ENCODE measurements at places on chromosomes 5 and 9. TPM values are rescaled to one million over a fixed set of nuclear protein-coding genes. Genes with fewer than 3 reads are reported as not detected.

DNA sequence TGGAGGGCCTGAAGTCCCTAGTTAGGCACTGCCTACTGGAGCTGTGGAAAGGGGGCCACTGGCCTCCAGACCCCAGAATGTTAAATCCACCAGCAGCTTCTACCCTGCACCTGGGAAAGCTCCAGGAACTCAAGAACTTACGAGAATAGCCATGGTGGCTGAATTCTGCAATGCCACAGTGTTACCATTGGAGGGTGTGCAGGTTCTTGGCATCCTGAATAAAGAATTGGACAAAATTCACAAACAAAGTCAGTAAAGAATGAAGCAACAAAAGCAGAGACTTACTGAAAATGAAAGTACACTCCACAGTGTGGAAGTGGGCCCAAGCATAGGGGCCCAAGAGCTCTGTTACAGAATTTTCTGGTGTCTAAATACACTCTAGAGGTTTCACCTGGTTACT, 107.0 kb downstream of the PRDM9 start:
- DNase-seq = no peak

DNA sequence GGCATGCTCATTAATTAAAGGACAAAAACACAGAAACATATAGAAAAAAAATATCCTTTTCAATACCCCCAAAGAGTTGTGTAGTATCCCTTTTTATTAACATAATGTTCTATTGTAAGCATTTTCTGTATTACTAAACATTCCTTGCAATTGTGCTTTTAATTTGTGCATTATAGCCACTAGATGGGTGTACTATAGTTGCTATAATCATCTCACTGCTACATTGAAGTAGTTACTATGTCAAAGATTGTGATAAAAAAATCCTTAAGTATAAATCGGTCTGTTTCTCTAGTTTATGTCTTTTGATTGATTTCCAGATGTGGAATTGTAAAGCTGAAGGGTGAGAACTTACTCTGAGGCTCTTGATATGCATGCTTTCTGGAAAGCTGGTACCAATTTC, 21.4 kb downstream of the FREM1 start:
- DNase-seq = no peak

DNA sequence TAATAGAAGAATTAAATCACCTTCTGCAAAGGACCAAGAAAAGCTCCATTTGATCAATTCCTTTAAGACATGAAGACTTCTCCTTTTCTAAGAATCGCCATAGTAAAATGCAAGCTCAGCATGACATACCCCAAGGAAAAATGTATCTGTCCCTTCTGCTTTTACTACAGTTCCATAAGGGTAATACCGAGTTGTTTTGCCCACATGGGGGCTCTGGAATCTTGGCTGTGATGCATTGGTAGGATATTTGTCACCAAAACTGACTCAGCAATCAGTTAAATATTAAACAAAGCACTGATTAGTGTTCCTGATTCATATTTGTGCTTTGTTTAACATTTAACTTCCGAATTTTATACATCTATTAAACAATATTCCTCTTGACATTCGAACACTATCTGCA, 24.3 kb upstream of the KCNIP1 start:
- no peak for DNase-seq

- DNase-seq = no peak
These were observed 971.4 kb upstream of the WWC1 start for GRCh38 chr5:167320019-167320418.

- DNase-seq = no peak
These were observed 15.7 kb downstream of the PNPLA7 start for GRCh38 chr9:137534256-137535119.

GRCh38 chr5:172910828-172911627, 48.2 kb upstream of the RPL26L1 start:
- DNase-seq = peak; percentile 36

DNA sequence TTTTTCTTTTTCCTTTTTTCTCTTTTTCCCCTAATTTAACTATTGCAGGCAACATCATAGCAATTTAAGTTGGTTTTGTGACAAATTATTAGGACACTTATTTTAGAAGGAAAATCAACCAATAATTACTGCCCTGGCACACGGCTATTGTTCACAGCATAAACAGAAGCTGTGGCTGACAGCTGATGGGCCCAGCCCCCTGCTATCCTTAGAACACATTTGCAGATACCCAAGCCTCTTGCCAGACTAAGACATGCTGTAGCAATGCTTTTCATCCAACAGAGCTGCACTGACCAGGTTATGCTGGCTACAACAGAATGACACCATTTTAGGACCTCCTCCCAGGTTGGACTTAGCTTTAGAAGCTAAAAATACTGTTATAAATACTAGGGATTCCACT, 852.7 kb upstream of the DMAC1 start:
- no peak for DNase-seq

DNA sequence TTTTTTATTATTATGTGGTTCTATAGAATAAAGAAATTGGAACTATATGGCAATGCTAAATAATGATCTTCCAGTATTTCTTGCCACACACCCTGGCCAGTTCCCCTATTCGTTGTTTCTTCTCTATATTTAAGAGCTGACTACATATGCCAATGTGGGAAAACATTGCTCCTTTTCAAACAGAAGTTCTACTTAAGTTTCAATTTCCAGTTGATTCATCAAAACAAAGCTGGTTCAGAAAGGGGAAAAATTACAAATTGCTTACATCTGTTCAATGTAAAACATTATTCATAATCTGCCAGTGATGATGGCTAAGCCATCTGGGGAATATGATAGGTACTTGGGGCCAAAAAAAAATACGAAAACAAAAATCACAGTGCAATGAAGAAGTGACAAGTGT, 76.9 kb downstream of the ST8SIA4 start:
- DNase-seq = peak; percentile 35

- no peak for DNase-seq
These were observed 135.6 kb downstream of the C9orf50 start for GRCh38 chr9:129485145-129485774.

GRCh38 chr9:75109210-75109839, 21.0 kb downstream of the OSTF1 start:
- no peak for DNase-seq

DNA sequence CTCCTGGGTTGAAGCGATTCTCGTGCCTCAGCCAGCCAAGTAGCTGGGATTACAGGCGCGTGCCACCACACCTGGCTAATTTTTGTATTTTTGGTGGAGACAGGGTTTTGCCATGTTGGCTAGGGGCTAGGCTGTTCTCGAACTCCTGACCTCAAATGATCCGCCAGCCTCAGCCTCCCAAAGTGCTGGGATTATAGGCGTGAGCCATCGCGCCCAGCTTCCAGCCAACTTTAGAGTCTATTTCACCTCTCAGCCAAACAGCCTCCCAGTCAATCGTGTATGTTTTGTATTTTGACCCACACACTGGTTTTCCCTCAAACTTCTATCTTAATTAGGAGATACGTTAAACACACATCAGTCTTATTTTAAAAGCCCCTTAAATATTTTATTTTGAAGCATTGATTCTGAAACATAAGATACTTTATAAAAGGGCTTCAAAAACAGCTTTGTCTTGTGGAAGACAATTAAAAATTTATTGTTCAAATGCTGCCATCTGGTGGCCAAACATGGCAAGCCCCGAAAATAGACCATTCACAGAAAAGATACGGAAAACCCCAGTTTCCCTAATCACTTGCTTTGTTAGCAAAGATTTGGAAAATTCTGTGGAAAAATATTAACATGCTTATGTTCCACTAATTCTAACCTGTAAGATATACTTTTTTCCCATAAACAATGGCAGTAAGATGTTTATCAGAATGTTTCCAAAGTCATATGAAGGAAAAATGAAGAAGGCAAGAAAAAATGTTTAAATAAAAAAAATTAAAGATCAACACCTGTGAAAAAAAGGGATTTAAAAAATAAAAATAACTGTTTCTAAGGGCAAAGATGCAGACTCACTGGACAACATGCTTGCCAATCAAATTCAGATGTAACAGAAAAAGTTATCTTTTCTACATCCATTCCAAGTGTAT, 33.1 kb downstream of the APTX start:
- DNase-seq = peak; percentile 66

GRCh38 chr9:136975644-136976043, 1.7 kb upstream of the PTGDS start:
- no peak for DNase-seq

DNA sequence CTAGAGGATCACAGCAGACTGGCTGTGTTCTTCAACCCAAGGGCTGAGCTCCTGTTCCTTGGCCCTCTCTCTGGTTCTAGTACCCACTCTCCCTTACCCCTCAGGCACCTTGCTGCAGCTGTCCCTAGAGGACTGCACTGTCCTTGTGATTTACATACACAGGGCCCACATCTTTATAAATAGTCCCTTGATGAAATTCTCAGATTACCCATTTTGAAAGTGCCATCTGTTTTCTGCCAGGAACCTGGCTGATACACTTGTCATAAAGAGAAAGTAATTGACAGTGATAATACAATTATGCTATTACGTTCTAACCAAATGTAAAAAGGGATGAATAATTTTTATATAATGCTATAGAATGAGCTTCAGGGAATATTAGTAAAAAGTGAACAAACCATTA, 16.5 kb upstream of the SPARC start:
- DNase-seq = no peak

DNA sequence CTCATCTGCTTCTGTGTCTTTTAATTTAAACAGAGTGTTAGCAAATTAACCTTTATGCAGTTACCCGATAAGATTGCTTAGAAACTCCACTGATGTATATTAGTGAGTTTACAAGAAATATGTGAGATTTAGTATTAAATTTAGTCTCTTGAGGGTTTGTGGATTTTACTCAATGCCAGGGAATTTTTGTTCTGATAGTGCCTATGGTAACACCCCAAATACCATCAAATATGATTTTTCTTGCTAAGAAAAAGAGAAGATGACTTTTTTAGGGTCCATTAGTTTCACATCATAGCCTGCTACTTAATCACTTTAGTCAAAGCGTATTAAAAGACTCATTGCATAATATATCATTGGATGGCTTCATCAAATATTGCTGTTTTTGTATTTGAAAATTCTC, 224.9 kb downstream of the PCSK5 start:
- DNase-seq = no peak

DNA sequence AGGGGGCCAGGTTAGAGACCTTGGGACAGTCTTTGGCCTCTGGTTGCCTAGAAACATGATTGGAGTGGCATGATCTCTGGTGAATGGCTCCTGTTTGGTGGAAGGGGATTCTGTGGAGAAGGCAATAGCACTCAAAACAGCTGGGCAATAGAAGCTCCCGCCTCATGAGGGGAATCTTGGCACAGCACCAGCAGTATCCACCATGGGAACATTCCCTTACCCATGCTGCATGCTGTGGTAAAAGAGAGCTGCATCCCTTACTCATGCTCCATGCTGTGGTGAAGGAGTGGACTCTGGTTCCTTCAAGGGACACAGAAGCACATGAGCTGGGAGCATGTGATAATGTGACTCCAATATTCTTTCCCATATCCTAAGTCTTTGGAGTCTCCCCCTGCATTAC, 160.6 kb downstream of the PJA2 start:
- DNase-seq = no peak

- DNase-seq = no peak
These were observed 149.1 kb upstream of the KLF4 start for GRCh38 chr9:107638521-107639310.

GRCh38 chr9:13387734-13388067, 108.2 kb upstream of the MPDZ start:
- no peak for DNase-seq

- no peak for DNase-seq
These were observed 14.2 kb upstream of the KIF27 start for GRCh38 chr9:83935276-83935935.

DNA sequence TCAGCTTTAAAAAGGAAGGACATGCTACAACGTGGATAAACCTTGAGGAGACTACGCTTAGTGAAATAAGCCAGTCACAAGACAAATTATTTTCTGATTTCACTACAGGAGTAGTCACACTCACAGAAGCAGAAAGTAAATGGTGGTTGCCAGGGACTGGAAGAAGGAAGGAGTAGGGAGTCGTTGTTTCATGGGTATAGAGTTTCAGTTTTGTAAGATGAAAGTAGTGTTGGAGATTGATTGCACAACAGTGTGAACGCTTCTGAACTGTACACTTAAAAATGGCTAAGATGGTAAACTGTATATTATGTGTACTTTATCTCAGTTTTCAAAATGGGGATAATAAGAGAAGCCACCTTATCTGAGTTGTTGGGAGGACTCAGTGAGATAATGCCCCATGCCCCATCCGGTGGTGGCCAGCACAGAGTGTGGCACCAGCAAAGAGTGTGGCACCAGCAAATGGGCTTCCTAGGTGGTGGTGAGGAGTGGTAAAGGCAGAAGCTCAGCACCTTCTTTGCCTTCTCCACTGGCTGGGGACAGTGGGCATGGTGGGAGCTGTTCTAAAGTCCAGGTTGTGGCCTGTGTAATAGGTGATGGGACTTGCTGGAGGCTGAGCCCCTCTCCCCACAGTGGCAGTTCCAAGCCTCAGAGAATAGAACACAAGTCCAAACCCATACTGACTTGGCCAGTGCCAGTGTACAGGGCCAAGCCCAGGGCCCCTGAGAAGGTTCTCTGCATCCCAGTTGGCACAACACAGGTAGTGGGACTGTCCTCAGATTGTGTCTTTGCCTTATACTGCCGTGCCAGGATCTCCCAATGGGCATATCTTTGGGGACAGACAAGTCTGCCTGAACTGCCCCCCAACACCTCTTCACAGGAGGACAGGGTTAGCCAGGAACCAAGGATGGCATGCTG, 4.4 kb downstream of the SLC22A4 start:
- no peak for DNase-seq

DNA sequence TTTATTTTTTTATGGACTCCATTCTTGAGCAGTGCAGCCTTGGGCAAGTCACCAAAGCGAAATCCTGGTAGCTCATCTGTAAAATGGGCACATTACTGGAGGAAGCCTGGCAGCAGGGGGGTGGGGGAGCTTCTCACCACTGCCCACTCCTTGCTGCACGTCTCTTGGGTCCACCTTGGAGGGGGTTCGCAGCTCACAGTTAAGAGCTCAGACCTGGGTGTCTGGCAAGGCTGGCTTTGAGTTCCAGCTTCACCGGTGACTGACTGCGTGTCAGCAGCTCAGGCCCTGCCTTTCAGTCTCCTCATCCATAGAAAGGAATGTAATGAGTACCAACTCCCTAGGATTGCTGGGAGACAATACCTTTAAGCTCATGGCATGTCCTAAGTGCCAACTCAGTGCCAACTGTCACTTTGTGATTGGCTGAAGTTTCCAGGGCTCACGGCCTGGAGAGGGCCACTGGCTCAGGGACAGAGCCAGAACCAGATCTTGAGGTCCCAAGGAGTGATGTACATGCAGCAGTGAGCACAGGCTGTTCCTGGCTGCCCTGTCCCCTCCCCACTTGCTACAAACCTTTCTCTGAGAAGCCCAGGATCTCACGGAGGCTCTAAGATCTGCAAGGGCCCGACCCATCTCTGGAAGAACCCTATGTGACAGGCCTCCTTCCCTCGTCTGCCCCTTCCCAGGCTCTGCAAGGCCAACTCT, 72.9 kb downstream of the C9orf50 start:
- no peak for DNase-seq

GRCh38 chr9:93306081-93306480, 122.1 kb downstream of the WNK2 start:
- no peak for DNase-seq

CRB2 gene
- not detected for total RNA-seq

LTC4S gene
- total RNA-seq = 3.6 TPM

SLC25A2 gene
- not detected for total RNA-seq

DNM1 gene
- total RNA-seq = 1.8 TPM

ANKRD31 gene
- 0.56 TPM for total RNA-seq

ARL14EPL gene
- not detected for total RNA-seq

TRPM3 gene
- total RNA-seq = not detected

MYOZ3 gene
- total RNA-seq = not detected

MACROH2A1 gene
- total RNA-seq = 120 TPM

TPPP gene
- 8.5 TPM for total RNA-seq

AK8 gene
- not detected for total RNA-seq

CCDC183 gene
- 3.0 TPM for total RNA-seq

LIFR gene
- total RNA-seq = 0.45 TPM

NME5 gene
- not detected for total RNA-seq

Data from CD4-positive, alpha-beta T cell (primary cell).